ENCODE measurements at places on chromosomes 13 and 19.

DNA sequence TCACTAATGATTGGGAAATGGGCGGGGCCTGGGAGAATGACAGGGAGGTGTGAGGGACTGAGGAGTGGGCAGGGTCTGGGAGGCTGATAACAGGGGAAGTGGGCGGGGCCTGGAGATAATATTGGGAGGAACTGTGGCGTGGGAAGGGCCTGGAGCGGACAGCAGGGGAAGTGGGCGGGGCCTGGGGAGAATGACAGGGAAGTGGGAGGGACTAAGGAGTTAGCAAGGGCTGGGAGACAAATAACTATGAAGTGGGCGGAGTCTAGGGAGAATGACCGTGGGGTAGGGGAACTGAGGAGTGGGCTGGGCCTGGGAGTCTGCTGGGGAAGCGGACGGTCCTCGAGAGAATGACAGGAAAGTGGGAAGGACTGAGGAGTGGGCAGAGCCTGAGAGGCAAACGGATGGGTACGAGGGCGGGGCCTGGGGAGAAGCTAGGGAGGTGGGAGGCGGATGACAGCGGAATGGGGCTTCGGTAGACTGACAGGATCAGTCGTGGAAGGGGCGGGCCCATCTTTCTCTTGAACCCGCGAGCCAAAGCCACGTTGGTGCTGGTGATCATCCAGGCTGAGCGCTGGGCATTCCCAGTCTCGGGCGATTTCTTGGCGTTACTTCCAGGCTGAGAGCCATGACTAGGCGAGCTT lies 14.0 kb upstream of the TUBB4A start:
- DNase-seq: peak; percentile 64

DNA sequence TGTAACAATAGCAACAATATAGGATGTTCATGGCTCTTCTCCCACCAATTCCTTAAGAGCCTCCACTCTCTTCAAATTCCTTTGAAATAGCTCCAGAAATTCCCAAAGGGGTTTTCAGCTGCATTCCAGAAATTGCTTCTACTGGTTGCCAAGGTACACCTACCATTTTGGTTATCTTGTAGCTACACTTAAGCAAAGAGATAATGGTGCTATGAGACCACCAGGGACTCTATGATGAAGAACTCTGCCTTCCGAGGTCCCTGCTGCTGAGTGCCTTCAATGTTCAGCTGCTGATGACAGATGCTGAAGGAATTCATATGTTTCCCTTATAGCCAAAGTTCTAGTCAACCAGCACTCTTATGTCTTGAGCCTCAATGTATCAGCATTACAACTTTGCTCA lies 78.4 kb downstream of the POU4F1 start:
- no peak for DNase-seq

- peak; percentile 64 for DNase-seq
These were observed 86.0 kb downstream of the ING1 start for GRCh38 chr13:110799246-110800236.

GRCh38 chr13:72864142-72865011 lies 82.4 kb downstream of the PIBF1 start:
- DNase-seq: peak; percentile 29

DNA sequence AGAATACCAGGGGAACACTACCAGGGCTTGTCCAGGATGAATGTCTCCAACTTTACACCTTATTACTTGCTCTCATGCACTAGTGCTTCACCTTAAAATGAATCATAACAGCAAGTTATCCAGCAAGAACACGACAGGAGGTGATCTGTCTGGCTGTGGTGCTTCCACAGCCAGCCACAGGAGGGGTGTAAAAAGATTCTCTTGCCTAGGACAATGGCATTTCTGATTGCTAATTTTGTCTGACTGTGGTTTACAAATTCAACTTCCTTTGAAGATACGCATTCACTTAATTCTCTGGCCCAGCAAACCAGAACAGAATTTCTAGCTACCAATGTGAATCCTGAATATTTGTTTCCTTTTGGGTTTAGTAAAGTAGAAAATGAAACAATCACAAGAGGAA lies 23.1 kb upstream of the COG3 start:
- DNase-seq: no peak

- no peak for DNase-seq
These were observed 31.1 kb downstream of the SLC7A1 start for GRCh38 chr13:29564373-29564772.

GRCh38 chr13:62387647-62388046 lies 972.0 kb upstream of the PCDH20 start:
- DNase-seq: no peak

- DNase-seq: no peak
These were observed 12.3 kb downstream of the TTYH1 start for GRCh38 chr19:54427586-54427985.

DNA sequence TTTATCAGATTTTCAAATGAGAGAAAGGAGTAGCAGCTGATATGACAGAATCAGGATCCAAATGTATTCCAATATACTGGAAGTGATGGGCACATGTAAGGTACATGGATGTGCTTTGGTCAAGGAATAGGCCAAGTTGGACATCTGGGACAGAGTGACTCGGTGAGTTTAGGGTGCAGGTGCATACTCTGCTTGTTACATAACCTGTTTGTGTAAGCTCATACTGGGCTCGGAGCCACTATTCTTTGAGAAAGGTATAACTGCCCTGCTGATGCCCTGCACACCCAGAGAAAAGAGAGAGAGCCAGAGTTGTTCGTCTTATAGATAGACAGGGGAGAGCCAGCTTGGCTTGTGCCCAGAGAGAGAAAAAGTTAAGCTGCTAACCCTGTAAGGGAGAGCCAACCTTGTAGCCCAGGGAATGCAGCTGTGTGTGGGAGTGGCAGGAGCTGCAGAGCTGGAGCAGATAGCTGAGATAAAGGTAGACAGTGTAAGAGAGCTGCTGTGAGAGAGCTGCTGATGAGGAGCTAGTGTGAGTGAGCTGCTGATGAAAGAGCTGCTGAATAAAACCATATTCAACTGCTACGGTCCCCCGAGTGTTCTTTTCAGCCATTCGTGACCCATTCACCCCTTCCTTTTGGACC lies 40.7 kb upstream of the N4BP2L1 start:
- no peak for DNase-seq

GRCh38 chr19:19900139-19900728 lies 512 bp upstream of the ZNF93 start:
- peak; percentile 33 for DNase-seq

DNA sequence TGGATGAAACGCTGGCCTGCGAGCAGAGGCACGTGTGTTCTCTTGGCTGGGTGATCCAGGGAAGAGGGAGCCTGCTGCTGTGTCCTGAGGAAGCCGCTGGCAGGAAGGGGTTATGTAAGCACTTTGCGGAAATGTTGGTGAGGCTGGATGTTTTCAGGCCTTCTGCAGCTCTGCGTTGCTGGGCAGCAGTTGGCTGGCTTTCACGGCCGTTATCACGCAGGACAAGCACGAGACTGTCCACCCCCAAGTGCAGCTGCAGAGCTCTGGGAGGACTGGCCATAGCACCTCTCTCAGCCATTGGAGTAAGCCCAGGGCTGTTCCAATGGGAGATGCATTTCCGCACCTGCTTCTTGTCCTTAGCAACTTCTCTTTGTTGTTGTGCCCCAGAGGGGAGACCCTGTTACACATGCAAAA lies 146.9 kb upstream of the SOX21 start:
- peak; percentile 34 for DNase-seq

DNA sequence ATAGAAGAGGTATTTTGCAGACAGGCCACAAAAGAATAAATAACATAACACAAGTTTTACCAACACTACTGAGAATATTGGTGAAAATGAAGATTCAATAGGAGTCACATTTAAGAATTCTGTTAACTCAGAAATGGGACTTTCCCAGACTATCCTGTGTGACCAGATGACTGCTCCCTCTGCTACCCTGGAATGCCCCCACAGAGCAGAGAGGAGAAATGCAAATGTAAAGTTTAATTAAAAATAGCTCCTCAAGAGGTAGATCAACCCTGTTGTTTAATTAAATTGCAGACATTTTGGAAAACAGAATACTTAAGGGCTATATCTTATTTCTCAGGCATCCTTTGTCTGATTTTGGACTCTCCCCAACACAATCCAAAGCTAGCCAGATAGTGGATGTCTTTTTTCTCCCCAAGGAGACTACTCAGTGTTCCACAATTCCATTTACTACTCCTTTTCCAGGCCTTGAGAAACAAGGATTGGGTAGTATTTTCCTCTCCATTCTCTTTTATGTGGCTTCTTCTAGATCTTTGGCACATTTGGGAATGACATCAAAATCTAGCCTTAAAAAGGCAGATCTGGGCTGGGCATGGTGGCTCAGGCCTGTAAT lies 104.7 kb upstream of the TSC22D1 start:
- no peak for DNase-seq

DNA sequence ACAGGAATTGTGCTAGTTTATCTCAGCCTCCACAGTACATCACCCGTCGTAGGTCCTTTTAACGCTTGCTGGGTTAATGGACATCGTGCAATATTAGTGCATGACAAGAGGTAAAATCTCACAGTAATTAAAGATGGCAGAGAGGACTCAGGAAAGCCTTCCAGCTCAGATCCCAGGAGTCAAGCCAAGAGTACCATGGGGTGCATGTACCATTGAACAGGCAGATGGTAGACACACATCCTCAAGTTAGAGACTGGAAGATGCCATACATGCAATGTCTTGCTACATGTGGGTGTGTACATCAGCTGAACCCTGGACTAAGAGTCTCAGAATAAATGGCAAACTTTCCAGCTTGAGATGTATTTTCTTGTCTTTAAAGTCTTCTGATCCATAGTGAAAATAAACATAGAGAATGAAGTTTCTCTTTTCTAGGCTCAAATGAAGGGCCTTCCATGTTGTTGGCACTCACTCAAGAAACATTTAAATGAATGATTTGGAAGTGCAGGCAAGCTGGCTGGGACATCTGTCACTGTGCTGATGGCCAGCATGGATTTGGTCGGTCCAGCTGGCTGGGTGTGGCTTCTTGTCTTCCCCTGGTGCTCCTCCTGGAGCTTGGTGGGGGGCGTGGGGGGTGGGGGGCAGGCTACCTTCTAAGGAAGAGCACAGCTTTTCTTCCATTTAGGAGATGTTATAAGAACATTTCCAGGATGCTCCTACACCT lies 290.9 kb upstream of the MAB21L1 start:
- no peak for DNase-seq

DNA sequence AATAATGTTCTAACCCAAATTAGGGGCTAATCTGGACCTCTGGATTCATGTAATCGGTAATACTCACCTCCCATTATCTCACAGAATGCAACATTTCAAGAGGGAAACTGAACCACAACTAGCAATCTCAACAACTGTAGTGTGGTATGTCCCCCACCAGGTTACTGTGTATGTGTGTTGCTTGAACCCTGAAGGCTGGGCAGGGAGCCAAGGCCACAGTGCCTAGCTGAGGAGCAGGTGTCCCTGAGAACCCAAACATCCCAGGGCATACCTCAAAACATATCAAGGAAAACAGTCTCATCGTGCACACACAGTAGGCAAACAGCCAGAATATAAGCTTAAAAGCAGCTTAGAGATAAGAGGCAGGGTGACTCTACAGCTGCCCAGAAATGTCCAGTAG lies 20.5 kb upstream of the NEK3 start:
- no peak for DNase-seq

DNA sequence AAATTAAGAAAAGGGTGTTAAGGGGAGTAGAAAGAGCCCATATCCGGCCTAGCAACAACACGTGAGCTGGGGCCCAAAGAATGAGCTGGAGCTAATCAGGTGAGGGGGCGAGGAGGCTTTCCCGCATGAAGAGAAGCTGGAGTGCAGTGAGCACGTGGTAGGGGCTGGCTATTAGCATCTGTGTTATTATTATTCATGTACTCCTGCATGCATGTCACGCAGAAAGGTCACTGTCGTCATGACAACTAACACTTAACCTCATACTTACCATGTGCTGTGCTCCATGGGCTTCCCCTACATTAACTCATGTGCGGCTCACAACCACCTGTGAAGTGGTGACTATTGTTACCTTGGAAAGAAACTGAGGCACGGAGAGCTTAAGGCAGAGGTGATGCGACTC lies 227.6 kb upstream of the UBL3 start:
- no peak for DNase-seq

- no peak for DNase-seq
These were observed 114.0 kb upstream of the KL start for GRCh38 chr13:32902029-32902780.

- no peak for DNase-seq
These were observed 8.3 kb downstream of the RPS19 start for GRCh38 chr19:41868120-41868988.

GRCh38 chr13:40981361-40981760 lies 37.8 kb downstream of the ELF1 start:
- no peak for DNase-seq

DNA sequence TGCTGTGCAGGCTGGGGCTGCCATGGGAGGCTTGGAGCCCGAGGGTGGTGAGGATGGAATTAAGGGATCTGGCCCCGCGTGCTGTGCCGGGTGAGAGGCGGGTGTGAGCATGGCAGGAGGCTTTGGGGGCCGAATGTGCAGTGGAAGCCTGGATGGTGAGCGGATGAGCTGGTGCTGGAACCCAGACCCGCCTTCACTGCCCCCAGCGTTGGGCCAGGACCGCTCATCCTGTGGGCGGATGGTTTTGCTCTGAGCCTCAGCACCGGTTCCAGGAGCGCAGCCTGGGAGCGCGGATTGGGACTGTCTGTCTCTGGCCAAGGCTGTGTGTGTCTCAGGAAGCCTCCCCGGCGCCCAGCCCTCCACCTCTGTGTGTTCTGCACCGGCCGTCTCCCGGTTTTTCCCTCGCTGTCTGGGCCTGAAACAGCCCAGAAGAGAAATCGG lies 16.7 kb downstream of the KDM4B start:
- no peak for DNase-seq

- no peak for DNase-seq
These were observed 52.3 kb downstream of the CRTC1 start for GRCh38 chr19:18735752-18736151.

- peak; percentile 14 for DNase-seq
These were observed 7.6 kb downstream of the MBD3L2B start for GRCh38 chr19:7013678-7014077.

GRCh38 chr13:106527445-106527801 lies 8.0 kb downstream of the EFNB2 start:
- no peak for DNase-seq

- no peak for DNase-seq
These were observed 19.9 kb upstream of the ARHGEF7 start for GRCh38 chr13:111095031-111095840.

DNA sequence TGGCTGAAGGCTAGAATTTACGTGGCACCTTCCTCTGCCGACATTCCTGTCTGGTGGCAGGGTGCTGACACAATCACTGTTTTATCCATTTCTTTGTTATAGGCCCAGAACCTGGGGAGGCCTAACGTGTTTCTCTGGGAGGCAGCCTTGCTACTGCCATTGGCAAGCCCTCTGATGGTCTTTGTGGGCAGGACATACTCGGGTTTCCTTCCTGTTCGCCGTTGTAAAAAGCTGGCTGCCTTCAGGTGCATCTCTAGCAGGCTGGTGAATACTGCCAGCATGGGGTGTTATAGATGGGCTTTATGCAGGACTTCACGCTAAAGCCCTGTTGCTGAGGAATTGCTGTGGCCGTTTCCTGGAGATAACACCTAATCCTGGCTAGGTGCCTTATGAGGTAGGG lies 28.1 kb downstream of the B3GLCT start:
- DNase-seq: no peak

GRCh38 chr13:61002686-61003085 lies 413.0 kb downstream of the PCDH20 start:
- no peak for DNase-seq

GRCh38 chr13:60627071-60627686 lies 230.2 kb downstream of the TDRD3 start:
- DNase-seq: no peak

- DNase-seq: no peak
These were observed 36.1 kb upstream of the PDCD5 start for GRCh38 chr19:32544917-32545316.

GRCh38 chr19:5394551-5395505 lies 54.2 kb upstream of the PTPRS start:
- DNase-seq: no peak
